Endothelial cell of umbilical vein (primary cell): ENCODE measurements at places on chromosomes 7 and 10.

GRCh38 chr7:150958062-150958552, 20.0 kb downstream of the KCNH2 start:
- no peak for DNase-seq
- H3K27ac ChIP-seq: no peak overlapping the region
- no peaks in the 10 kb centered on the region for H3K4me1 ChIP-seq
- H3K27me3 ChIP-seq: peaks cover 22% of the 10 kb centered on the region
- H3K36me3 ChIP-seq: no peaks in the 10 kb centered on the region

GRCh38 chr10:110774069-110775019, 97.4 kb upstream of the PDCD4 start:
- DNase-seq: peak; percentile 62
- H3K36me3 ChIP-seq: no peaks in the 10 kb centered on the region
- H3K27ac ChIP-seq: peak overlapping the region; percentile 9

DNA sequence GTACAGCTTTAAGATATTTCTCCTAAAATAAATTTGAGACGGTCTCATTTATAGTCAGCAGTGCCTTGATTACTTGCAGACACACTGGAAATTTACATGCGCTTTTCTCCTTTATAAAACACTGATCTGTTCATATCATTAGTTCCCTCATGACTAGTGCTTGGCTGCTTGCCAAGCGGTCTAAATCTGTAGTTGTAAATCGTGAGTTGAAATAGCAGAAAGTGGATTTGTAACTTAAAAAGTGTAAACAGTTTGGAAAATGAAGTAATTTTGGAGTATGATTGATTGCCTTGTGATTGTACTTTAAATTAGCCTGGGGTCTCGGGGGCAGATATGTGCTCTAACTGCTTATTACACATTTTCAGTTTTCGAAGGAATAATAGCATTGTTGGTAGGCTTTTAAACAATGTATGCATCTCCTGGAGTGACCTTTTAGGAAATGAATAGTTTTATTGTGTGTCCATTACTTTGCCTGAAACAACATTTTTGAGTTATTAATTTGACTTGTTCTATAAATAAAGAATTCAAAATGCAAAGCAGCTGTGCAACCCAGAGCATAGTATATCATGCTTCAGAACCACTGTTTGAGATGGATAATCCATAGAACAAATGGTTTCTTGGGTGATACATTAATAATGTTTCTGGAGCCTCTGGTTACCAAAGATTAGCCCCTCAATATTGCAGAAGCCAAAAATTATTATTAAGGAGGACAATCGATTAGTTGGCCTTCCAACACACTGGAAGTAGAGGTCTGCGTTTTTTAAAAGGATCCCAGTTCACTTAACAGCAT, 73.3 kb downstream of the ARID5B start:
- H3K27ac ChIP-seq: no peak overlapping the region
- peak; percentile 78 for DNase-seq
- no peak overlapping the region for H3K4me3 ChIP-seq
- H3K4me1 ChIP-seq: peaks cover 26% of the 10 kb centered on the region

- H3K4me1 ChIP-seq: no peaks in the 10 kb centered on the region
- H3K4me3 ChIP-seq: no peak overlapping the region
- no peak overlapping the region for H3K27ac ChIP-seq
- peaks cover 3% of the 10 kb centered on the region for H3K27me3 ChIP-seq
- DNase-seq: peak; percentile 49
- H3K36me3 ChIP-seq: no peaks in the 10 kb centered on the region
These were observed 35.5 kb downstream of the SEMA3C start for GRCh38 chr7:80883154-80884025.

GRCh38 chr10:133012573-133013359, 70.4 kb upstream of the CFAP46 start:
- no peak overlapping the region for H3K4me3 ChIP-seq
- H3K36me3 ChIP-seq: no peaks in the 10 kb centered on the region
- no peak for DNase-seq
- H3K4me1 ChIP-seq: no peaks in the 10 kb centered on the region
- H3K27me3 ChIP-seq: no peaks in the 10 kb centered on the region

DNA sequence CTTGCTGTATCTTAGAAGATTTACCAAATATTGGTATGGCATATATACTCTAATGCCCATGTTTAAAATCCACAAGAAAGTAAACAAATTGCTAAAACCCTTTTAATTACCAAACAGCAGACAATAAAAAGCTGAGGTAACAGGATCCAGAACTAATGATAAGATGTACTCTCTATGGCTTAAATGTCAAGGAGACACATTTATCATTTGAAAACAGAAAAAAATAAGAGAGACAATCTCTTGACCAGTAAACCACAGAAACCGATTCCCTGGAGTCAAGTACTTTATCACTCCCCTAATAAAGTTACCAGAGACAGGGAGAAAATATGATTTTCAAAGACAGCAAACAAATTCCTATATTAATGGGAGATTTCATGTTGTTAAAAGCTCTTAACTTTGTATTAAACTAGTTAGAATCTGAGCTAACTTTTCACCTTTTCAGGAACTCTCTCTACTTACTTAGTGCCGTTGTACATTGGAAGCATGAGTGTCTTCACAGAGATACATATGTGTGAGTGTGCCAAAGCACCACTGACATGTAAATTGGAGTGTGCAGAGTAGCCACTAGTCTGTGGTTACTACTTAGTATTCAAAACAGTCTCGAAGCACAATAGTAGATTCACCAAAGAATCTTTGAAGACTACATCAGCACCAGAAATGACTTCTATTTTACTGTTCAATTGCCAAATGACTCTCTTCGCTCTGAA, 44.2 kb downstream of the TSPAN12 start:
- DNase-seq: no peak
- H3K27me3 ChIP-seq: no peaks in the 10 kb centered on the region
- H3K4me1 ChIP-seq: peaks cover 3% of the 10 kb centered on the region
- no peak overlapping the region for H3K27ac ChIP-seq
- H3K4me3 ChIP-seq: no peak overlapping the region

GRCh38 chr10:2682491-2682890, 384.9 kb upstream of the PFKP start:
- no peak for DNase-seq
- H3K4me1 ChIP-seq: no peaks in the 10 kb centered on the region
- no peak overlapping the region for H3K4me3 ChIP-seq
- no peak overlapping the region for H3K27ac ChIP-seq

DNA sequence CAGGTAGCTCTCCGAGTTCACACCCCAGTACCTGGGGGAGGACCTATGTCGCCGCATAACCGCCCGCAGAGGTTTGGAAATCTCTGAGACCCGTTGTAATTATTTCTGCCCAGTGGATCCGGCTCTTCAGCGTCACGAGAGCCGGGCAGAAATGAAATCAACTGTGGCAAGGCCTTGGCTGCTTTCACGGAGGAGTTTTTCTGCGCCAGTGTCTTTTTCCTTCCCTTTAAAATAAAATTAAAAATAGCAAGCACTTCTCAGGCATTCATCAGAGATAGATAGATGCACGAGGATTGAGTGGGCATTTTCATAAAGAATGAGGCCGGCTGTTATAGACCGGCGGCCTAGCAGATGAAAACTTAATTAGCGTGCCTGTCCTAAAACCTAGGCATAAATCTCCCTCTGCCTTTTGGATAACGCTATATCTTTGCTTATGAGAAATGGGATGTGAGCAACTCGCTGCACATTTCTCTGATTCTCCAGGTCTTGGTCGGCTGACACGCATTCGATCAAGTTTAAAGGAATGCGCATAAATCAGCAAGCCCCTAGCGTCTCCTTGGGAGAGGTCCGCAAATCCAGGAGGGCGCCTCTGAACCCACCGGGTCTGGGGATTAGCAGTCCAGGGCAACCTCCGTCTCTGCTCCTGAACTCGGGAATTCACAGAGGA, 6.4 kb downstream of the HOXA13 start:
- DNase-seq: no peak
- peaks cover 20% of the 10 kb centered on the region for H3K4me1 ChIP-seq
- H3K36me3 ChIP-seq: no peaks in the 10 kb centered on the region

GRCh38 chr10:112343056-112343806, 30.7 kb upstream of the ACSL5 start:
- H3K36me3 ChIP-seq: no peaks in the 10 kb centered on the region
- H3K27me3 ChIP-seq: no peaks in the 10 kb centered on the region
- no peaks in the 10 kb centered on the region for H3K4me1 ChIP-seq
- no peak overlapping the region for H3K27ac ChIP-seq

GRCh38 chr7:92720604-92721350, 115.6 kb downstream of the CDK6 start:
- peaks cover 41% of the 10 kb centered on the region for H3K4me1 ChIP-seq
- no peak overlapping the region for H3K27ac ChIP-seq
- DNase-seq: no peak
- no peaks in the 10 kb centered on the region for H3K27me3 ChIP-seq
- H3K4me3 ChIP-seq: no peak overlapping the region
- H3K36me3 ChIP-seq: peaks cover 3% of the 10 kb centered on the region

GRCh38 chr10:123567984-123568739, 98.0 kb upstream of the GPR26 start:
- H3K36me3 ChIP-seq: no peaks in the 10 kb centered on the region
- no peak overlapping the region for H3K27ac ChIP-seq

GRCh38 chr7:46764100-46764936, 817.6 kb downstream of the TNS3 start:
- H3K27ac ChIP-seq: peak overlapping the region; percentile 69

- H3K4me1 ChIP-seq: no peaks in the 10 kb centered on the region
- no peaks in the 10 kb centered on the region for H3K36me3 ChIP-seq
- no peak overlapping the region for H3K27ac ChIP-seq
- no peak for DNase-seq
These were observed 84.5 kb upstream of the ITGB1 start for GRCh38 chr10:33042565-33042964.

DNA sequence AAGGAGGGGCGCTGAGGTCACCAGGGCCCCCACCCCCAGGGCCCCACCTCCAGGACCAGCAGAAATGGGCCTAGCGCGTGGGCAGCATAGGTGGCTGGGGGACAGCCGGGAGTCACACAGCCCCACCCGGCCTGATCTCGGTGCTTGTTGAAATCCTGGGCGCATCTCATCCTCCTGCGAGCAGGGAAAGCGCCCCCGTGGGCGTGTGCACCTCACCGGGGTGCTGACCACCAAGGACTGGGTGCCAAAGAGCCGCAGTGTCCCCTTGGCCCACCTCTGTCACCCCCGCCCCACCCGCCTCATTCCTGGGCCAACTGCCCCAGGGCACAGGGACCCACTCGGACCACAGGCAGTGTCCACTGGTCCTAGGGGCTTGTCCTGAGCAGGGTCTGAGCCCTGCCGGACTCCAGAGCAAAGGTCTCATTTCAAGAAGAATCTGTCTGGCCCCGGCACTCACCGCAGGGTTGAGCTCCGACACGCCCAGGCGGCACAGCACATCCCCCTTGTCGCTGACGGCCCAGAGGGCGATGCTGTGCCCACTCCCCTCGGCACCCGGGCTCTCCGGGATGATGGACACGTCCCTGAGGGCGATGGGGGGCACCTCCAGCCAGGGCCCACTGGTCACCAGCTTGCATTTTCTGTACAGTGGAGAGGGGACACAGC, 11.4 kb downstream of the BHLHA15 start:
- no peaks in the 10 kb centered on the region for H3K27me3 ChIP-seq
- no peak overlapping the region for H3K4me3 ChIP-seq
- H3K27ac ChIP-seq: no peak overlapping the region
- no peaks in the 10 kb centered on the region for H3K36me3 ChIP-seq

DNA sequence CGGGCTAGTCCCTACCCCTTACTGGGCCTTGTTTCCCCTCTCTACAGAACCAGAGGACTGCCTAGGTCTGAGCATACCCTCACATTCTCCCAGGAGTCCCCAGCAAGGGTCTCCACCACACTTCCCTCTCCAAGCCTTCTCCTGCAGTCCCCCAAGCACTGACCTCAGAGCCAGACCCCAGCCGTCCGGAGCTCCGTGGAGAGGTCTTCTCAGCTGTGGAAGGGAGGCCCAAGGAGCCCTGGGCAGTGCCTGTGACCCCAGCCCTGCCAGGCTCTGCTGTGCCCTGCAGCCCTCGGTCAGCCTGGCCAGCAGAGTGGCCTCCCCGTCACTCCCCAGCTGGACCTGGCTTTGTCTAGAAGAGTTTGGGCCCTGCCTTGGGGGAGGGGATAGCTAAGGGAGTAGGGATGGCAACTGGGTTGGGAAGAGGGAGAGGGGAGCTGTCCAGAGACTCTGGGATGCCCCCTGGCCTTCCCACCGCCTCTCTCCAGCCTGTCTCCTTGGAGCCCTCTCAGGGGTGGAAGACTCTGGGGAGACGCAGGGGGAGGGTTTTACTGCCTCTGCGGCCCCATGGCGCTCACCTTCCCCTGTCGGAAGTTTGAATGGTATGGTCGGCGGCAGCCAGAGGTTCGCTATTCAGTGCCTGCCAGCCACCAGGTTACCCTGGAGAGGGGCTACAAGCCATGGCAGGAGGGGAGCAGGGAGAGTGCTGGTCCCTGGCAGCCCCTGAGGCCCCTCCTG, at the start of gene C10orf105:
C10orf105 (minus strand) TSS at position 315 of the 738 bp plus-strand sequence. CDS start 3,441 bp downstream, outside the sequence.
- H3K27ac ChIP-seq: no peak within 1 kb of the TSS
- no peaks in the 10 kb centered on the region for H3K4me1 ChIP-seq
- DNase-seq: no peak
- no peak within 1 kb of the TSS for H3K4me3 ChIP-seq
- no peaks in the 10 kb centered on the region for H3K36me3 ChIP-seq
